CD4-positive, alpha-beta T cell treated with Interleukin-4 for 4 hours (primary cell): ENCODE measurements at places on chromosomes 6 and 20.

DNA sequence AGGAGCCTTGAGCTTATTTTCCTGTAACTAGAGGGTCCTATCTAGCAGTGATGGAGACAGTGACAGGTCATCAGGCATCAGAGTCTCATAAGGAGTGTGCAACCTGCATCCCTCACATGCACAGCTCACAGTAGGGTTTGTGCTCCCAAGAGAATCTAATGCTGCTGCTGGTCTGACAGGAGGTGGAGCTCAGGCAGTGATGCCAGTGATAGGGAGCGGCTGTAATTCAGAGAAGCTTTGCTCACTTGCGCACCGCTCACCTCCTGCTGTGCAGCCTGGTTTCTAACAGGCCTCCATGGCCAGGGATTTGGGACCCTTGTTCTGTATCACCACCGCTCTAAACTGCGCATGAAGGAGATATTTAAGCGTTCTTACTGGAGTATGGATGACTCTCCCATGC lies 5.3 kb downstream of the KIF25 start:
- no peak for DNase-seq

GRCh38 chr6:57135885-57136284 lies 36.2 kb upstream of the BAG2 start:
- no peak for DNase-seq

DNA sequence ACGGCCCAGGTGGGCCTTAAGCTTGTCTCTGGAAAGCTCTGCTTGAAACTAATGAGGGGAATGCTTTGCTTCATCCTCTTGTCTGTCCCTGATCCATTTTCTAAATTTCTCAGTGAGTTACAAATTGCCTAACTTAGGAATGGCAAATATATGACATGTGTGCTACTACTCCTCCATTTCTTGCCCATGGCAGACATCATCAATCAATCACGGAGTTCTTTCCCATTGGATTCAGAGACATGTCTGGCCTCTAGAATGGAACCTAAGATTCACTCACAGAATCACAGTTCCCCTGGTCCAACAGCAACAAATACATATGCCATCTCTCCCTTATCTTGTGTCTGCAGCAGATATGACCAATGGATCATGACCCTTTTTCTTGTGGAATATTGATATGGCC lies 6.6 kb upstream of the BPIFB4 start:
- no peak for DNase-seq

GRCh38 chr6:33705268-33705885 lies 6.1 kb downstream of the UQCC2 start:
- DNase-seq: no peak

GRCh38 chr20:64278317-64278681 lies 22.8 kb downstream of the PCMTD2 start:
- DNase-seq: no peak

DNA sequence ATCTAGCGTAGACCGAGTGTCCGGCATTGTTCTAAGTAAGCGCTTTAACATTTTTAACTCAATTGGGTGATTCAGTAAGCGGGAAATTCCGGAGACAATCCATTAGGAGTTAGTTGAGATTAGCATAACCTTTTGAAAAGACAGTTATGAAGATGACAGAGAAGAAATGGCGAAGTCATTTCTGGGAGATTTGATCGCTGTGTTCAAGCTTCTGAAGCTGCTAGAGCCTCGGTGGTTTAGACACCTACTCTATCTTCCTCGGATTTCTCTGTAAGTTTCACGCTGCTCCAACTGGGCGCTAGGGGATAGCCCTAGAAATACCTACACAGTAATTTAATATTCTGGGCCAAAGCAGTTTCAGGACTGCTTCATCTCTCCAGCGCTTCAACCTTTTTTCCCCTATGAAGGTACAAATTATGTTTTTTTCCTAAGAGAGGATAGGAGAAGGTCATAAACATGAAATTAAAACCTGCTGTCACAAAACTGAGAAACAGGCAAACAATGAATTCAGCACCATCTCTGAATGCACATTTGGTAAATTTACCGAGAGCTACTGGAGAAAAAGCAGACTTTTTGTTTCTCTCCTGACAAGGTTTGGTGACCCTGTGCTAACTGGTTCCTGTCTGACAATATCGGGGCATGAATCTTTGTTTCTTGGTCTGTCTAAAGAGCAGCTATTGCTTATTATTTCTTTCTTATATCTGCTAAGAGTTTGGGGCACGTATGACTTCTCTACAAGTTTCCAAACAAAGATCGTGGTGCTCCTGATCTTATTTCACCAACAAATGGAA lies 22.4 kb downstream of the ZNF311 start:
- DNase-seq: peak; percentile 26

DNA sequence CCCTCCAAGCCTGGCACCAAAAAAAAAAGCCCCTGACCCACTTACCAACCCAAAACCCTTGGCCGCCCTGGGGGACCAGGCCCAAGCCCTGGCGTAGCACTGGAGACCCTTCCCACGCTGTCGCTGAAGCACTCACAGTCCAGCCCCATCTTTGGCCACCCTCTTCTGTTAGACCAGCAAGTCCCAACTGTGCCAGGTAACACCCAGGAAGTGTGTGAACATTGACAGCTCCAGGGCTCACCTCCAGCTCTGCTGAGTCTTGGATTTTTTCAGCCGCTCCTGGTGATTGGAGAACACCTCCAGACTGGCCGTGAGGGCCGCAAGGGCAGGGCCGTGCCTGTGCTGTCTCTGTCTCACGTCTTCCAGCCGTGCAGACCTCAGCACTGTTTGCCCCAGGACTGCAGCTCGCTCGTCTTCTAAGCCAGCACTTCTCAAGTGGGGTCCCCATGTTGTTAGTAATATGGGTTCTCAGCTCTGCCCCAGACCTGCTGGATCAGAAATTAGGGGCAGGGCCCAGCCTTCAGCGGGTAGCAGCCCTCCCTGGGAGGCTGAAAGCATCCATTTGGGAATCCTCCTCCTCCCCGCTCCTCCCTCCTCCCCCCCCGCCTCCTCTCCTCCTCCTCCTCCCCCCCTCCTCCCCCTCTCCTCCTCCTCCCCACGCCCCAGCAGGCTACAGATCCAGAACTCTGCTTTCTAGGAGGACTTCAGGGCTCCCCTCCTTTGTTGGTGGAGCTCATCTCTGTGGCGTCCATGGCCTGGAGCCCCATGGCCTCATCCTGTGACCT lies 18.1 kb downstream of the NPEPL1 start:
- no peak for DNase-seq

DNA sequence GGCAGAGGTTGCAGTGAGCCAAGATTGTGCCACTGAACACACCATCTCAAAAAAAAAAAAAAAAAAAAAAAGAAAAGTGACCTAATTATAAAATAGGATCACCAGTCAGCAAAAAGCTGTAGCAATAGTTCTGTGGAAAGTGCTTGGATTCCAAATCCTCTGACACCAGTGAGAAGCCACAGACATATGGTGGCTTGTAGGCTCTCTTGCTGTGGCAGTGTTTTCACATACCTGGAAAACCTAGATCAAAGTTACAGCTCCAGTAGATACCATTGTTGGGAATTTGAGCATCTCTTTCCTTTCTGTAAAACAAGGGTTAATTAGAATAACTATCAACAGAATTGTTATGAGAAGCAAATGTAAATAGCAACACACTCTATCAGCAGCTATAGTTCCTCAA lies 4.1 kb downstream of the CCDC170 start:
- DNase-seq: no peak

GRCh38 chr6:112781241-112781640 lies 434.1 kb downstream of the RFPL4B start:
- DNase-seq: no peak

DNA sequence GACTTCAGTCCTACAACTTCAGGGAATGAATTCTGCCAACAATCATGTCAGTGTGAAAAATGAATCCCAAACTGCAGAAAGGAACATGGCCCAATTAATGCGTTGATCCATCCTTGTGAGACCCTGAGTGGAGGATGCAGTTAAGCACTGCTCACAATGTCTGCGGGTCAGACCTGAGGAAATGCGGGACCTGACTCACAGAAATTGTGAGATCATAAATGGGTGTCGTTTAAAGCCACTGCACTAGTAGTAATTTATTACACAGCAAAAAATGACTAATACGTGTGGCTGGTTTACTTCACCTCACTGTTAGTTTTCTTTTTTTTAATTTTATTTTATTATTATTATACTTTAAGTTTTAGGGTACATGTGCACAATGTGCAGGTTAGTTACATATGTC lies 505.0 kb downstream of the PRKN start:
- DNase-seq: no peak

GRCh38 chr6:43226192-43226851 lies 3.0 kb downstream of the DNPH1 start:
- no peak for DNase-seq

DNA sequence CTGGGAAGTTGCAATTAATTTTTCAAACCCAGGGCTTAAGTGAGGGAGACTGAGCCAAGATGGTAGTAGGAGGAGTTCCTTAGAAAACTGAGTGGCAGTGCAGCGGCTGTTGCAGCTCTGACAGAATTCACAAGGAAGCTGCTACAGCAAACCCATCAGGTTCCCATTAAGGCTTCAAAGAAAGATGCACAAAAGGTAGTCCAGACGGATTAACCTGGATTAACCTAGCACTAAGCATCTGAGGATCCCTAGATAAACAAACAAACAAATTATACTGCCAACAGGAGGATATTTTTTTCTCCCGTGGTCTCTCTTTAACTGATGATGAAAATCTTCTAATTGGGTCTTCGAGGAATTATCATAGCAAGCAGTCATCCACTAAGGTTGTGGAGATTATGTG lies 5.2 kb downstream of the TENT5A start:
- no peak for DNase-seq

- no peak for DNase-seq
Measured at GRCh38 chr6:22457996-22458395, 111.4 kb upstream of the HDGFL1 start.

GRCh38 chr6:170151804-170152123 lies 139.1 kb downstream of the DLL1 start:
- no peak for DNase-seq

GRCh38 chr6:3500262-3501014 lies 43.6 kb upstream of the SLC22A23 start:
- no peak for DNase-seq

- no peak for DNase-seq
Measured at GRCh38 chr6:11833626-11834592, 55.3 kb upstream of the ADTRP start.

- DNase-seq: no peak
Measured at GRCh38 chr20:63258781-63259180, 4.5 kb upstream of the NKAIN4 start.

DNA sequence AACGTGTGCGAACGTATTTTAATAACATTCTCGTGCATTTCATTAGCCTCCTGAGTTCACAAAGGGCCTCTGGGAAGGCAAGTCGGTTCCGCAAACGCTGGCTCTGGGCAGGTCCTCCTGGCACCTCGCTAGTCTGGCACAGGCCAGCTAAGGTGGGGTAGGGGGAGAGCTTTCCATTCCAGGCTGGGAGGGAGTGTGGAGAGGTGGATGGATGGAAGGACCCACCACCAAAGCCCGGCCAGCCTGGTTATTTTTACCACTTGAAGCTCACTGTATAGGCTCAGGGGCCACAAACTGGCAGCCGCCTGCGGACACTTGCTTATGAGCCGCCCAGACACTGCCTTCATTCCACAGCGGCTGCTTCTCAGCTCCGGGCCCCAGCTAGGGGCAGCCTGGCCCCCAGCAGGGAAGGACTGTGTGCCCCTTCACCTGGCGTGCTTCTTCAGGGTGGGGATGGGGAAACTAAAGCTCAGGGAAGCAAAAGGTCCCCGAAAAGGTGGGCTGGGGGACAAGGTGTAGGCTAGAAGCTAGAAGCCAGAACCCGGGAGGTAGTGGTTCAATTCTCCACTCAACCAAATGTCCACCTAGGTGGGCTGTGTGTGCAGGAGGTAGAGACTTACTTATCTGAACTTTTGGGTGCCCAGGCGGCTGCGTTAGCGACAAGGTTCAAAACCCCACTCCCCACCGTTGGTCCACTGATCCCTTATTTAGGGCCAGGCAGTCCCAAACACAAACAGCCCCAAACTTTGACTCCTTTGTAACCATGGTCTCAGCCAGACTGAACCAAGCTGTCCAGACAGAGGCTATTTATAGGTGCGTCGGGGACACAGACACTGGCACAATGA lies 1.7 kb downstream of the PMEPA1 start:
- DNase-seq: no peak

DNA sequence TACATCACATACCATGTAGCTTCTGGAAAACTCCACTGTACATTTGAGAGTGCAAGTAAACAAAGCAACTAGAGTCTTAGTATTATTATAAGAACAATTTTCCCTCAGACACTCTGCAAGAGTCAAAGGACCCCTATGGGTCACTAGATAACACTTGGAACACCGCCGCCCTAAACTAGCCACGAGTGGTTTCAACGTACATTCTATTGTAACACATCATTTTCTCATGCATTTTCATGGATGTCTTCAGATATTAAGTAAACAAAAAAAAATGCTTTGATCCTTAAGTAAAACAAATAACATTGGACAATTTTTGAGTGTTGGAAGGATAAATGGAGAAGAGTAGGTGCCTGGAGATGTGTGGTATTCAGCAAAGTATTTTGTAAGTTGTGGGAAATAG lies 3.2 kb upstream of the RNF146 start:
- DNase-seq: no peak

GRCh38 chr20:59945175-59945574 lies 5.0 kb downstream of the FAM217B start:
- no peak for DNase-seq

GRCh38 chr6:27687154-27688013 lies 214.5 kb upstream of the ZNF184 start:
- DNase-seq: peak; percentile 75

- DNase-seq: no peak
Measured at GRCh38 chr6:42217157-42217518, 523 bp downstream of the MRPS10 start.

DNA sequence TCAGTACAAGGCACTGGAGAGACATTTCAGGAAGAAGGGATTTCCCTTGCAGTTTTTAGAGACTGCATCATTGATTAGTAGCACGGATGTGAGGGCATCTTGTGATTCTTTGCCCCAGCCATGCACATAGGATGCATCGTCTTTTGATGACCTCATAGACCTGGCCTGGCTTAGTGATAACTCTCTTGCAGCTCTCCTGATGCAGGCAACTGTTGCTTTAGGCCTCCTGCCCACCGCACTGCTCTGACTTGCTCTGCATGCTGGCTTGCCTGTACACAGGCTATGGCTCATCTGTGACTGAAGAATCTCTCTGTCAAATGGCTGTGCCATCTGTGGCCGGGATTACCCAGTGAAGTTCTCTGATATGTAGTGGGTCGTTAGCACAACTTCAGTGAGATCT lies 207.7 kb upstream of the PTCHD4 start:
- no peak for DNase-seq

- DNase-seq: no peak
Measured at GRCh38 chr6:51968265-51968664, 119.1 kb downstream of the PKHD1 start.
